NCI-H187 treated with DMSO at 0.1 percent for 48 hours (cell line): ENCODE measurements at places on chromosomes 7 and 10.

GRCh38 chr10:22824520-22824919 lies 103.3 kb upstream of the ARMC3 start:
- no peak for DNase-seq

- DNase-seq, result no peak
These were observed 24.5 kb downstream of the IL15RA start for GRCh38 chr10:5952731-5953385.

DNA sequence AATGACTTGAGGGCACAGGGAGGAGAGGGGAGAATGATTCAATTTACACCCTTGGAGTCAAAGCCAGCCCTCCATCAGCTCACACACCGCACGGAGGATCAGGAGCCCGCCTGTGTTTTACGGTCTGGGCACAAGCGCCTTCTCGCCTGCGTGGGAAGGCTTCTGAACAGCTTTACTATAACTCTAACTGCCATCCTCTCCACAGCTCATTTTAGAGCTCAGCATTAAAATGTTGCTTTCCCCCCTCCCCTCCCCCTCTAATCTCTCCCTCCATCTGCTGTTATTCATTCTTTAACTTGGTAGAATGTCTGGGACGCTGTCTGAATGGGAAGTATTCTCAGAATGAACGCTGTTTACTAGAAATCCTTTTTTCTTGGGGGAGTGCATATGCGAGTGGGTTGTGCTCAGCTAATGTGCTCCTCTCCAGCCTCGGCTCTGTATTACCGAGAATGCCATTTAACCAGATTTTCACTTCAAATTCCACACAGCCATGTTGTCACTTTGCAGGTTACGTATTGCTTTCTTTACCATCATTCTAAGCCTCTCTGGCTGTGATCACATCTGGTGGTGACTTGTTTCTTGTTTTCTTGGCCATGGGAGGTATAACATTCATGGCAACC lies 140.1 kb downstream of the GFRA1 start:
- DNase-seq, result no peak

DNA sequence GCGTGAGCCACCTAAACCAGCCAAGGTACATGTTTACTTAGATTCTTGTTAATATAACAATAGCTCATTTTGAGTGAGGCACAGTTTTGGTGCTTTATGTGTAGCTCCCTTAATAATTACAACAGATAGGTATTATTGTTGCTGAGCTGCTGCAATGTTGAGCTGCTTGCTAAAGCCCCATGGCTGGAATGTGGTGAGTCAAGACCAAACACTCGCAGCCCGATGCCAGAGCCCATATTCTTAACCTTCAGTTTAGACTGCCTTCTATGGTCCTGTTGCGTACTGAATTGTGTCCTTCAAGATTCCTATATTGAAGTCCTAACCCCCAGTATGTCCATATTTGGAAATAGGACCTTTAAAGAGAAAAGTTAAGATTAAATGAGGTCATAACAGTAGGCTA lies 407.1 kb downstream of the NEBL start:
- DNase-seq, result no peak

- no peak for DNase-seq
These were observed 131.7 kb downstream of the RSU1 start for GRCh38 chr10:16685551-16685950.

- no peak for DNase-seq
These were observed 75.1 kb downstream of the PDE1C start for GRCh38 chr7:31995134-31995533.

DNA sequence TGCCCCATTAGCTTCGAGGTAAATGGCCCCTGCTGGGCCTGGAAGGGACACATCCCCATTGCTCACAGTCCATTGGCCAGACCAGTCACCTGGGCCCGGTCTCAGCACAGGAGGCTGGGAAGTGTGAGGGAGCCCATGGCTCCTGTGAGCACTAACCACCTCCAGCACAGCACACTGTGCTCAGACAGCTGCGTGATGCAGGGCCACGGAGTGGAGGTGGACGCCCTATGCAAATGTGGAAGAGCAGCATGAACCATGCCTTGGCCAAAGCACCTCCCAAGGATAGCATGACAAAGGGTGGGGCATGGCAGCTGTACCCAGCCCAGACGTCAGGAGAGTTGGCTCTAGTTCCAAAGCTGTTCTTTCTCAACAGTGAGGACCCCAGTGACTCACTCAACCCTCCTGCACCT lies 120.1 kb upstream of the ZMIZ1 start:
- no peak for DNase-seq

DNA sequence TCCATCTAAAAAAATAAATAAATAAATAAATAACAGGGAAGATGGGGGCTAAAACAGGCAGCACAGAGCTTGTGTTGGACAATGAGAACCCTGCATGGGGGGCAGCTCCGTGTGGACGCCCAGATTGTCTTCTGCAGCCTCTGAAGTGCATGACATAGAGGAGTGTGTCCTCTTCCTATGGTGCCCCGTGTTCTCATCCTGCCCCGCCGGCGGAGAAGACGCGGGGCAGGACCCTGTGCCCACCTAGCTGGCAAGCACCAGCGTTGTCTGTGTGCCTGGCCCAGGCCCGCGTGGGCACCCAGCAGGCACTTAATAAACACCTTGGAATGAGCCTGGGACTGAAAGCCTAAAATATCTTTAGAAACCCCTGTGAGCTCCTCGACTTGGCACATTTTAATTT lies 88.7 kb upstream of the DNAAF5 start:
- DNase-seq, result no peak

DNA sequence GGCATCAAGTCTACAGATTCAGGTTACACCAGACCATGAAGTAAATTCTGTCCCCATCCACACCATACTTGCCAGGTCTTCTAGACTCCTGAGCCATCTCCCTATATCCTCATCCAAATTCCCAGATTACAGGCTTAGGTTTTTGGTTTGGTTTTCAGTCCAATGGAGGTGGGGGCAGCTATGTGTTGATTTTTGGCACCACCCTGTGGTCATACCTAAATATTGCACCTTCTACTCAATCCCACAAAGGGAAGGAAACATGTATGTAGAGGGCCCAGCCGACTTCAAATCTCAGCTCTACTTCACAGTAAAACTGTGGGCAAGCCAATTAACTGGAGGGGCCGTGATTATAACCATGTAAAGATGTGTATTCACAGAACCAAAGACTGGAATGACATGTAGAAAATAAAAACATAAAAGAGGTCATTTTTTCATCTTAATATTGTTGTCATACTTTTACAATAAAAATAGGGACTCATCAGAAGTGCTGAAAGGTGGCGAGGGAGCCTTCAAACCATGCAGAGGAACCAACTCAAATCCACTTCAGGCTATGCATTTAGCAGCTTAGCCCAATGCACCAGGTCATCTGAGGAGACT lies 19.8 kb downstream of the ERCC6 start:
- no peak for DNase-seq

GRCh38 chr7:11208883-11209465 lies 235.3 kb downstream of the PHF14 start:
- DNase-seq, result no peak

DNA sequence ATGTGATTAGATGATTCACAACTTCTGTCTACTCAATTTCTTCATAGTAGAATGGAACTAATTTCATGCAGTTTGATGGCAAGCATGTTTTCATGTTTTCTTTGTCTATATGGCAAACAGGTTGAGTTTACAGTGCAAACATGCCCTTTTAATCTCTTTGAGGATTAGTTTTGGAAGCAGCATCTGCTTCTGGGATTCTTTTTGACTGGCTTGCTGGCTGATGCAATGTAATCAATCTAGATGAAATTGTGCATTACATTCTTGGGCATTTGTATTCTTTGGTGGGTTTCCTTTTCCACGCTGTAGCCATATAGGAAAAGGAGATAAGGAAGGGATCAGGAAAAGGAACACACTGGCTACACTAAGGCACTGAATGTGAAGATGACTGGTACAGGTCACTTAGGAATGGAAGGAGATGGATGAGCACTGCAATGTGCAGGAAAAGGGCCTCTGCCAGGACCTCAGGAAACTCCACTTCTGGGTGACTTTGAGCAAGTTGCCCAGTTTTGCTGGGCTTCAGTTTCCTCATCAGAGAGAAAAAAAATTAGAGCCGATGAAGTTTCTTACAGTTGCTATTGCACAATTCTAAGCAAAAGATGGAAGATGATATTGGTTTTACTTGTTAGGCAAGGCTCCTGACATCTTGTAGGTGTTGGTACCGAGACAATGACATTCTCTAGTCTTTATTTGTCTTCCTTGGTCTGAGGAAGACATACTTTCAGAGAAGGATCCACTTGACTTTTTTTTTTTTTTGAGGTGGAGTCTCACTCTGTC lies 269.1 kb downstream of the SUGCT start:
- DNase-seq, result no peak

DNA sequence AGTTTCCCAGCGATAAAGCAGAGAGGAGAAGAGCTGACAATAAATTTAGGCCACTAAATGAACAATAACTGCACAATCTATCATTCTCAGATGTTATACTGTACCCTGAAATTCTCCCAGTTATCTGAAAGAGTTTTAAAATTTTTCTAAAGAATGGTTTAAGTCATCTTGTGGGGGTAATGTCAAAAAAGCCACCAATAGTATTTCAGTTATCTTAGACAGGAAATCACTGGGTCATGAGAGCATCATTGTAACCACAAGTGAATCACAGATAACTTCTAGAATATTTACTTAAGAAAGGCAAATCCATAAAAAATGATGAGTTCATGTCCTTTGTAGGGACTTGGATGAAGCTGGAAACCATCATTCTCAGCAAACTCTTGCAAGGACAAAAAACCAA lies 147.1 kb downstream of the DNAJB9 start:
- DNase-seq, result no peak

DNA sequence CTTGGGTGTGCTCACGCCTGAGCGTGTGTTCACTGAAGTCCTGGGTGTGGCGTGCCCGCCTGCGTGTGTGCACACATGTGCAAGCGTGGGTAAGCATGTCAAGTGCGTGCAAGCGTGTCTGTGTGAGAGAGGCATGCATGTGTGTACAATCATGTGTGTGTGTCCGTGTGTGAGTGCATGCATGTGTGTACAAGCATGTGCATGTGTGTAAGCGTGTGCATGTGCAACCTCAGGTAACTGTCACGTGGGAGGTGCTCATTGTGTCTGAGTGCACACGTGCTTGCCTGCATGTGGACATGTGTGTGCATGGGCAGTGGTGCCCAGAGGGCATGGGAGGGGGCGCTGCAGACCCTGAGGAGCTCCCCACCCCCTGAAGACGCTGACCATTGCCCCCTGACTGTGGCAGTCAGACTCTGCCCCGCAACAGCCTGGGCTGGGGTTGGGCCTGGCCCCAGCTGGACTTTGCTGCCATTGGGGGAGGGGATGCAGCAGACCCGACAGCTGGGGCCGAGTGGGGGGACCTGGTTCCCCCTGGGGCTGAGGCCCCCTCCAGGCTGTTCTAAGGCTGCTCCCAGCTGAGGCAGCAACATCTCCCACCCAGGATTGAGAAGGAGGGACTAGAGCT lies 88.1 kb downstream of the UNCX start:
- no peak for DNase-seq

DNA sequence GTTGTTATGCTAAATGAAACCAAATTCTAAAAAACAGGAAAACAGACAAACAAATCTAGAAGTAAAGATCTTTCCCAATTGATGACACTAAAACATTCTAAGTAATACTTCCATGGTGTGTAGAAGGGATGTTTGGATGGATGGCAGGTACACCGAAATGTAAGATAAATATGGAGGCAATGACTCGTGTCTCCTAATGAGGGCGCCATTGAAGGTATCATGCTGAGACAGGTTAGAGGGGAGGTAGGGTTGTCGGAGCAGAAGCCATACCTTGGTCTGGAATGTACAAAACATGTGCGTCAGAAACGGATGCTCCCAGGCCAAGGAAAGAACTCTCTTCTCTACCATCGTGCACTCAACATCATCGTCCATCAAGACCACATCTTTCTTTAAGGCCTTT lies 101.4 kb downstream of the PRKCQ start:
- no peak for DNase-seq

- no peak for DNase-seq
These were observed 231.4 kb downstream of the BMPER start for GRCh38 chr7:34136698-34137097.

DNA sequence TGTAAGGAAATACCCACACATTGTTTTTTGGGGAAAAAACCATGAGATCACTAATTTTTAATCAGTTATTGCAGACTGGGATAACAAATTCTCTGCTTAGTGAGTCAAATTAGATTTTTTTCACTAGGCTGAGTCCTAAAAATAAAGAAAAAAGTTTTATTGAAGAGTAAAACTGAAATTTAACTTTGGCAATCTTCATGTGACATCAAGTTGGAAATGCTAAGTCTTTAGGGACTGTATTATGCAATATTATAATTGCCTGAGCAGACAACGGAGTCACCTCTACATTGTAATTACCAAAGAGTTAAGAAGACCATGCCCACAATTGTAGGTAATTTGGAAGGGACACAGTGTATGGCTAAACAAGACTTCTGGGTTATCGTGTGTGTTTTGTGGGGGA lies 2.2 kb upstream of the CLEC5A start:
- no peak for DNase-seq

- DNase-seq, result no peak
These were observed 47.2 kb downstream of the SORBS1 start for GRCh38 chr10:95513941-95514392.
